SHP77 treated with DMSO at 0.1 percent for 48 hours (cell line): ENCODE measurements at places on chromosomes 2 and 18.

GRCh38 chr2:202933139-202933510, 21.1 kb downstream of the CARF start:
- no peak for DNase-seq

DNA sequence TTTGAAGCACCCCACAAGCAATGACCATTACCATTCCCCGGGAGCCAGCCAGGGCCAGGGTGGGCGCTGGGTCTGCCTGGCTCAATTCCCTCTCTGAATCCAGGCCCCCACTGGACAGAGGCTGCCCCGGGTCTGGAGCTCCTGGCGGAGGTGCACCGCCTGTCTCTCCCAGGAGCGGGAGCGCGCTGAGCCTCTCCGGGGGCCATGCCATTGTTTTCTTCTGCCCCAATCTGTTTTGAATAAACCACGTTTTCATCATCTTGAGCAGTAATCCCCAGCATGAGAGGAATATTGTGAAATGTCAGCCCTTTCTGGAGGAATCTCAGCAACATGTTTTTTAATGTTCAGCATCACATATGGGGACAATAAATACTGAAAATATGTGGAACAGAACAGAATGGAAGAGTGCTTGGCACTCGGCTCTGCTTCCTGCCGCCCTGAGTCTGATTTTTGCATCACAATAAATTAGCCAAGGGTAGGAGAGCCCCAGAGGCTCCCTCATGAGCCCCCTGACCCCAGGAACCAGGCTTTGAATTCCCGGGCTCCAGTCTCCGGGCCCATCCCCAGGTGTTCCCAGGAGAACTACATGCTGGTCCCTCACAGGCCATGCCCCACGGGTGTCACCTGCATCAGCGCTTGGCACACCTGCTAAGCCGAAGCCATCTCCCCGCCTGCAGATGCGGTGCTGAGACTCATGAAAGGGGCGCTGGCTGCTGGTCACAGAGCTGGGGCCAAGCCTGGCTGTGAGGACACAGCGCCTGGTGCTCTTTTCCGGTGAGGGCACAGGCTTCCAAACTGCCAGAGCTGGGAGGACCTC, 88.8 kb downstream of the INHBB start:
- DNase-seq, result no peak

DNA sequence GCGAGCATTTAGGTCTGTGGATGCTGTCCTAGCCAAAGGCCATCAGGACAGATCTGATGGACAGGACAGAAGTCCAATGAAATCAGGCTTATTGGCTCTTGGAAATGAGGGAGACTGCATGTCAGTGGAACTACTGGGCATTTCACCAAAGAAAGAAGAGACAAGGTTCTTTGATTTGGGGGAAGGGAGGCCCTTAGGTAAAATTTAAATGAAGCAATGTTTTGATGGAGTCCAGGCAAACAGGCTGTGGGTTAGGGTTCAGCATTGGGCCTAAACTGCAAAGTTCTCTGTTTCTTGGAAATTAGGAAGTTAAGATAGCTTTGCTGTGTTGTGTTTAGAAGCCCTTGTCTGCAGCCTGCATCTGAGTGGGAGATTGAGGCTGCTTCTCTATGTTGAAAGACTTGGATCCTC, 31.6 kb upstream of the RNF149 start:
- no peak for DNase-seq

GRCh38 chr2:235314371-235314930, 179.4 kb upstream of the AGAP1 start:
- DNase-seq, result no peak

GRCh38 chr2:3387011-3387410, 7.5 kb downstream of the TRAPPC12 start:
- DNase-seq, result no peak

DNA sequence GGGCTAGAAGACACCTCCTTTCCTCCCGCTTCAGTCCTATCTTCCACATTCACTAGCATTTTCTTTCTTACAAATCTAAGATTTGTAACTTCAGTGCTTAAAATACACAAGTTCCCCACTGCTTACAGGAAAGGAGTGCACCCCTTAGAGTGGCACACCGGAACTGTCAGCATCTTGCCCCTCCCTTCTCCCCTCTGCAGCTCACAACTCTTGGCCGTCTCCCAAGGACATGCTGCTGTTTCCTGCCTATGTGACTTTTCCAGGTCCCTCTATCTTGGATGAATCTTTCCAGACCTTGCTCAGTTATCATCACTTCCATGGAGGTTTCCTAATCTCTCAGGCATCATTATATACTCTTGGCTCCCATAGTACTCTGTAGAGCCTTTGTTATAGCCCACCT, 334.8 kb downstream of the CELF4 start:
- no peak for DNase-seq

DNA sequence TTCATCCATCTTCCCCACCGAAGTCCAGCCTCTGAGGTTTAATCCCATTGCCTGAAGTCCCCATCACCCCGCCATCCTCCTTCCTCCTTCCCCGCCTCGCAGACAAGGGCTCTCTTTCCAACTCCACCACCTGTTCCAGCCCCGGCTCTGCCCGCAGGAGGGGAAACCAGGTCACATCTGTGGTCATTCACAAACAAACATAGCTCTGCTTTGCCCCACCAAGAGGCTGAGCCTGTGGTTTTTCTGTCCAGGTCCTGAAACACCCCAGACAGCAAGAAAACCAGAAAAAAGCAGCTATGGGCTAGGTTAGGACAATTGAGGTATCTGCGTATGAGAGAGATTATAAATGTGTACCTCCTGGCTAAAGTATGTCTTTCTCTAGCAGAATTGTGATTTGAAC, 144.7 kb downstream of the GLI2 start:
- no peak for DNase-seq

DNA sequence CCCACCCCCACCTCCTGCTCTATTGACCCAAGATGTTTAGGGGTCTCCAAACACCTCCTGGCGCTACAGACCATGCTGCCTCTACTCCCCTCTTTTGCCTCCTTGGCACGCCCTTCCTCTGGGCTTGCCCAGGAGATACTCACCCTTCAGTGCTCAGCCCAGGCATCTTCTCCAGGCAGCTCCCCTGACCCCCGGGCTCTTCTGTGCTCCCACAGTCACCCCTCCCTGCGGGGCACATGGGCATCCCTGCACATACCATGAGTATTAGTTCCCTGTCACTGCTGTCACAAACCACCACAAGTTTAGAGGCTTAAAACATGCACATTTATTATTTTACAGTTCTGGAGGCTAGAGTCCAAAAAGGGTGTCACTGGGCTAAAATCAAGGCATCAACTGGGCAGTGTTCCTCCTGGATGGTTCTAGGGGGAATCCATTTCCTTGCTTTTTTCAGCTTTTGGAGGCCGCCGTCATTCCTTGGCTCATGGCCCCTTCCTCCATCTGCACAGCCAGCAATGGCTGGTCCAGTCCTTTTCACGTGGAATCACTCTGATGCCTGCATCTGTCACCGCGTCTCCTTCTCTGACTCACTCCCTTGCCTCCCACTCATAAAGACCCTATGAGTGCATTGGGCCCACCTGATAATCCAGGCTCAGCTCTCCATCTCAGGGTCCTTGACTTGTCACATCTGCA, 230.4 kb upstream of the COPS8 start:
- no peak for DNase-seq

GRCh38 chr2:173051463-173052215, 24.0 kb upstream of the MAP3K20 start:
- no peak for DNase-seq
